ENCODE measurements at places on chromosomes 12 and 14.

GRCh38 chr14:42192738-42193653, 586.3 kb downstream of the LRFN5 start:
- DNase-seq: no peak

- DNase-seq: no peak
Observed at GRCh38 chr14:78836777-78837176, 666.6 kb downstream of the NRXN3 start.

DNA sequence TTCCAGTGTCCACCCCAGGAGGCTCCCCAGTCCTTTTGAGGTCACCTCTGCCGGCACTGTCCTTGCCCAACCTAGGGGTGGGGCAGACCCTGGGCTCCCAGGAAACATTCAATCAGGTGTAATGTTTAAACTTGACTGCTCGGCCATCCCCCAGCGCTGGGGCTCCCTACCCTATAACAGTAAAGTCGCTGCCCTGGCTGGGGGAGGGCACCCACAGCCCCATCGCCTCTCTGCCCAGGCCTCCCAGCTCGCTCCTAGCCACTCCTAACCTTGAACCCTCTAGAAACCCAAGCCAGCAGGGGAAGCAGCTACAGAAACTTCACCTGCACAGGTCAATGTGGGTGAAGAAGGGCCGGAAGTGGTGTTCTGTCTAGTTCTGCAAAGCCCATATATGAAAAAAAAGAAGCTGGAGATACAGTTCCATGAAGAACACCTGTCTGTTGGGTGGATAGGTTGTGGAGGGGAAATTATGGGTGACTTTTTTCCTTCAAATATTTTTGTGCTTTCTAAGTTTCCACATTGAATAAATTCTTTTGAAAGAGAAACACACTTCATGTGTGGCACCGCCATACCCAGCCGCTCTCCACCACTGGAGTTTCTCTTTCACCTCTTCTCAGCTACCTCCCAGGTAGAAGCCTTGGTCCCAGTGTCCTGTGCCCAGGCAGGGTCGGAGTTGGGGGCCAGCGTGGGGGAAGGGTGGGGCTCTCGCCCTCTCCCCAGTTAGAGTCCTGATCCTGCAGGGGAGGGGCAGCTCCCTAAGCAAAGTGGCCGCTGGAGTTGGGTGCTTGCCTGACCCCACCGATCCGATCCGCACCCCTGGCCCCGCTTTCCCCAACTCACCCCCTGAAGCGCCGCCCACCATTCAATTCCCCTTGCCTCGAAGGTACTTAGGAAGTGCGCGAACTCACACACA, 1.1 kb downstream of the CLMN start:
- no peak for DNase-seq

GRCh38 chr12:113940357-113941207, 25.5 kb downstream of the RBM19 start:
- DNase-seq: no peak

GRCh38 chr12:52417740-52418139, 11.6 kb upstream of the KRT82 start:
- DNase-seq: no peak

GRCh38 chr12:94762259-94762942, 112.0 kb upstream of the TMCC3 start:
- DNase-seq: no peak
